Activated CD8-positive, alpha-beta memory T cell treated with anti-CD3 and anti-CD28 coated beads for 1 hour (primary cell): ENCODE measurements at places on chromosomes 1 and 21.
A peak's percentile ranks its signal among the peaks of the same experiment; 100 is the strongest.

DNA sequence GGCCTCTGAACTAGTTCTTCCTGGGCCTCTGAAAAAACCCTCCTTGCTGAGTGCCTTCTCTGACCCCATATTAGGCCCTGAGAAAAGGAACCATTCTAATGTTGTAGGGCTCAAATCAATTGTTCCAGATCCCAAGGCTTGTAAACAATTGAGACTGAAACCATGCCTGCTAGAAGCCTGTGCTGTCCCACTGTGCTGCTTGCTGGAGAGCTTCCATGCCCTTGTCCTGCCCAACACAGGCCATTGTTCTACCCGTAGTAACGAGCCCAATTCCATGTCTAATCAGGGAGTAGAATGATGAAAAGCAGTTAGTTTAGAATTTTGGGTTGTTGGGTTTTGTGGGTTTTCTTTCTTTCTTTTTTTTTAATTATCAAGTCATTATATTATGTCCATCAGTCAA lies 47.4 kb downstream of the ZNF281 start:
- DNase-seq = no peak

DNA sequence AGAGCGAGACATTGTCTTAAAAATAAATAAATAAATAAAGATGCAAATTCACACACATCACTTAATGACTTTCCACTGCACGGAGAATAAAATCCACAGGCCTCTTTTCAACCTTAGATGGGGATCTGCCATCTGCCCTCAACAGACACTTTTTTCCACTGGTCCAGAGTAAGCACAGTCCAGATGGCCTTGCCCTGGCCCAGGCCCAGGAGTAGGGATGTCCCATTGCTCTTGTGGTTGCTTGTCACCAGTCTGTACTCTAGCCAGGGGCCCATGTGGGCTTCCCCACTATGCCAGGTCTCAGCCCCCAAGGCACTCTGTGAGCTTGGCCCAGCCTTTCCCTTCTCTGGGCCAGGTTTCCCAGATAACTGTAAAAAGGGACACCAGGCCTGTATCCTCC lies 17.4 kb downstream of the PLOD1 start:
- DNase-seq = no peak

DNA sequence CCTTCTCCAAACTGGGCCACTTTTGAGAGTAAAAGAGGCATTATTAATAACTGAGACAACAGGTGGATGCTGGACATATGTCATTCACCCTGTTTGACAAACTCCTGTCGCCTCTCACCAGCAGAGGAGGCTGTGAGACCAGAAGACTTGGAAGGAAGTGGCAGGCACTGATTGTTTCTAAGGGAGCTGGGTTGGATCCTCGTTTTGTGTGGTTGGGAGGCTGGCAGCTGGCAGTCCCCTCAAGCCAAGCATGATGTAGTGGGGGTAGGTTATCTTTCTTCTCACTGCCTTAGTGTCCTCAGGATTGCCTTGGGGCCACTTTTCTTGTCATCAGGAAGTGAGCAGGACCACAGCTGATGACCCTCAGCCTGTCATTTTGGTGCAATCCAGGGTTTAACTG lies 86.5 kb upstream of the KCNJ15 start:
- DNase-seq = no peak

GRCh38 chr1:156400191-156400935 lies 31.4 kb downstream of the RHBG start:
- DNase-seq = no peak

- DNase-seq = no peak
These were observed 318.1 kb downstream of the USP25 start for GRCh38 chr21:16047904-16048303.

GRCh38 chr1:182533896-182534295 lies 55.2 kb downstream of the RNASEL start:
- no peak for DNase-seq

DNA sequence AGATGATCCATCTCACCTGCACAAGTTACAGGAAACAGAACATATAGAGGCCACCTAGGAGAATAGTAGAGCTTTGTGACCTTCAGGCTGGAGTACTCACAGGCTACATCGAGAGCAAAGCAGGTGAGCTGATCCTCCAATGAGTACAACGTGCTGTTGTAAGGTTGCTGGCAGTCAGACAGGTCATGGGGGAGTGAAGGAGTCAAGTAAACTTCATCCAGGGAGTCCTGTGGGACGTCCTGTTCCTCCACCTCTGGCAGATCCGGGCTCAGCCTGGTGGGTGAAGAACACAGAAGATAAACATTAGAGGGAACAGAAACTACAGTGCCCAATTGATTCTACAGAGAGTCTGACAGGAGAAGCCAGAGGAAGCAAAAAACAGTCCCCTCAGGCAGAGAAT lies 62.5 kb downstream of the PRKAB2 start:
- no peak for DNase-seq

- no peak for DNase-seq
These were observed 43.0 kb upstream of the RGL1 start for GRCh38 chr1:183761871-183762270.

GRCh38 chr1:152520561-152521090 lies 6.3 kb downstream of the CRCT1 start:
- DNase-seq = no peak

DNA sequence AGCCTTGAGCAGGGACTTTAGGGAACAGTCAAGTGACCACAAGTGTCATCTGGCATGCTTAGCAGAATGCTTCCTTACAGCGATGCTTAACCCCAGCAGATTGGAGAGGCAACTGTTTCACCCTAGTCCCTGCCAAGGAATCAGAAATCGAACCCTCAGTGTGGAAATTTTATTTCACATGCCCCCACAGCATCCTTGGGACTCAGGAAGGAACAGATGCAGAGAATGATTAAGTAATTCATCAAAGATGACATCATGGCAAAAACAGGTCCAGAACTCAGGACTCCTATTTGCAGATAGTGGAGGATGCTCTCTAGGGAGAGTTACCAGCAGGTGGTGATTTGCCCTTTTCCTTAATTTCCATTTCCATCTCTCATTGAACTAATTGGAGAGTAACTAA lies 333.0 kb upstream of the KAZN start:
- DNase-seq = no peak

DNA sequence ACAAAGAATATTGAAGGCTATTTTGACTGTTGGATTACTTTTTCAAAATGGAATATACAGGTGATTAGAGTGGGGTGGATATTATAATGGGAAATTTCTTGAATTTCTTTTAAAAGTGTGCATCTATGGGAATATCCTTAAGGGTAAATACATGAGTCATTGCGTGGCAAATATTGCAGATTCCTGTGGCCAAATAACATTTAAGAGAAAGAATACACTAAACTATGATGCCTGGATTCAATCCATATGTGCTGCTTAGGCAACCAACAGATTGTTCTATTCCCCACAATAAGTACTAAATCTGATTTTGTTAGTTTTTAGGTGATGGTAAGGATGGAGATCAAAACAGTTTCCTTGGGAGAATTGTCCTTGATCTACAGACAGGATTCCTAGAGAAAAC lies 119.5 kb downstream of the HMCN1 start:
- DNase-seq = no peak

DNA sequence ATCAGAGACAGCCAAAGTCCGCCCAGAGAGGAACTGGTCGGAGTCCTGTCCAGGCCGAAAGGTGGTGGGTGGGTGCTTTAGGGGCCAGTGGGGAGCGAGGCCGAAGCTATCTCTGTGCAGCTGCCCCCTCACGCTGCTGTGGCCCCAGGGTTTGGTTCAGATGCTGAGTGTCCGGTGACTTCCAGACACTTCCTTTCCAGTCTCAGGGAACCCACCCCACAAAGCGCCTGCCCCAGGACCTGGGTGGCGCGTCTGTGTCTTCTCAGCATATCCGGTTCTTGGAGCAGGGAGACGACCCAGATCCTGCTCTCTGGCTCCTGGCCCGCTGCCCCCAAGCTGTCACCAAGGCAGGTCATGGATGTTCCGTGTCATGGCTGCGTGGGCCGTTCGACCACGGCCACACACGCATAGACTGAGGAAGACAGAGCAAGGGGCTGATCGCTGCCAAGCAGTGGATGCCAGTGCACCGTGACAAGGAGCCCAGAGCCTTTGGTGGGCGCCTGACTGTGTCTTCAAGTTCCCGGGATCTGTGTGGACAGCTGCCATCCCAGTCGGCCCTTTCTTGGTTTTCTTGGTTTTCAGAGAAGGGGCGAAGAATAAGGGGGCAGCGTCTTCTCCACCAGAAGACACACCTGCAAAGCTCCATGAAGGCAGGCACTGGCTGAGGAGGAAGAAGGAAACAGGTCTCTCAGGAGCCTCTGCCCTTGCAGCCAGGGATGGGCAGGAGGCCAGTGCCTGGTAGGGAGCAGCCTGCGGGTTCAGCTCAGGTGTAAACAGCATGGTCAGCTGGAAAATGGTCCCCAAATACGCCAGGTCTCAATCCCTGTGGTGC lies 22.9 kb upstream of the COL18A1 start:
- DNase-seq = no peak

DNA sequence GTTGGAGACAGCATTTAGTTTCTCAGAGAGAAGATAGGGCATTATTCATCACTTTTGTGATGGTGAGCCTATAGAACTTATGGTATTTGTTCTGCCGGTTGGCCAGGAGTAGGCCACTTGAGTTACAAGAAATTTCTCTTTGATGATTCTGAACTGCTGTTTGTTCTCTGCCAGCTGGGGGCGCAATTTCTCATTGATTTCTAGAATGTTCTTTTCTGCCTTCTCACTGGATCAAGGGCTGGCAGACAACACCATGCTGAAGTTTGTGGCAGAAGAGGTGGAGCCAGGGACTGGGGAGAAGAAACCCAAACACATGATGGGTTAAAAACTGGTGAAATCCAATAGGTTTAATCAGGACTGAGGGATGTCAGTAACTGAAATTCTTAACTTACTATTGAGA lies 360.6 kb downstream of the FAM72C start:
- no peak for DNase-seq

GRCh38 chr1:110746644-110747259 lies 72.0 kb upstream of the KCNA3 start:
- peak; percentile 6 for DNase-seq

GRCh38 chr1:49026230-49026811 lies 249.6 kb upstream of the BEND5 start:
- DNase-seq = no peak

GRCh38 chr21:33025489-33026442 lies at the start of gene OLIG2:
OLIG2 (plus strand) TSS chr21:33025935; CDS start chr21:33026863, 928 bp downstream.
- DNase-seq = no peak

- no peak for DNase-seq
These were observed 14.7 kb downstream of the PDXK start for GRCh38 chr21:43733529-43734071.

DNA sequence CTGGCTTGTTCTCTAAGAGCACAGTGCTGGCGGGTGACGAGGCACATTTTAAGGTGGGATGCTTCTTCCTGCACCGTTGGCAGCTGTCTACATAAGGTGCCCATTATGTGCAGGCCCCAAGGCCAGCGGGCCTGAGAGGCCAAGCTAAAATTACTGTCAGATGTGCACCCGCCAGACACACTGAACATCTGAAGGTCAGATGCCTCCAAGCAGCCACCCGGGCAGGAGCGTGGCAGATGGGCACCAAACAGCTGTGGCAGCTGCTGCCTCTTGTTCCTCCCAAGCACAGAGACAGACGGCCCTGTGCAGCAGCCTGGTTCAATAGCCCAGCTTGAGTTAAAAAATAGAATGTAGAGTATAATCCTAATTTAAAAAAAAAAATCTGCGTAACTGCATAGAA lies 211.9 kb upstream of the EDN2 start:
- no peak for DNase-seq

GRCh38 chr1:157466011-157466410 lies 86.3 kb downstream of the FCRL5 start:
- DNase-seq = no peak

DNA sequence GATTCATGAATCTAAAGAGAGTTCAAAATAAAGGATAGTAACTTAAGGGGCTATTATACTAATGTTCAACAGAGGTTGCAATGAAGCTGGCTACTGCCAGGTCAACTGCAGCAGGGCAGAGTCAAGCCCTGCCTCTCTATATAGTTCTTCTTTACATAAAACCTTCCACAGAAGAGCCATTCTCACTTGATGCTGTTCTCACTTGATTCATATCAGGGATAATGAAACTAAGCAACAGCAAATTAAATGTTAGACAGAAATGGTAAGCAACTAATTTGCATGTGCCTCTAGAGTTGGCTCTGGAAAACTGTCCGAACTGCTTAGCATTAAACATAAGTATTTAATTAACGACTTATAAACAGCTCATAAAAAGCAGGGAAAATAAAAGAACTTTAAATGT lies 17.4 kb downstream of the CCSAP start:
- DNase-seq = no peak

GRCh38 chr1:63103682-63104081 lies 218.7 kb upstream of the FOXD3 start:
- DNase-seq = no peak

DNA sequence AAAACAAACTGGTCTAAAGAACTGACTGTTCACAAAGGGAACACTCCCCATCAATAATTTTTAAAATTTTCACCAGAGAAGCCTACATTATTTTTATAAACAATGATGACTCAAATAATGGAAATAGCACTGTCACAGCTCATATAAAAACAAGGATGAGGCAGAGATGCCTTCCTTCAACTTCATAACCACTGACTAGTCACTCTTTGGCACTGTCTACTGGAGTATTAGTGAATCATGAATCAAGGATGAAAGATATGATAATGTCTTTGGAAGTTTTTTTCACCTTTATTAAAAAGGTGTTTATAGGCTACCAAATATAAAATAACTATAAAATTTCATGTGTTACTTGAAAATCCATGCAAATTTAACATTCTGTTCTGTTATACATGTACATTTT lies 316.9 kb downstream of the VAV3 start:
- no peak for DNase-seq

DNA sequence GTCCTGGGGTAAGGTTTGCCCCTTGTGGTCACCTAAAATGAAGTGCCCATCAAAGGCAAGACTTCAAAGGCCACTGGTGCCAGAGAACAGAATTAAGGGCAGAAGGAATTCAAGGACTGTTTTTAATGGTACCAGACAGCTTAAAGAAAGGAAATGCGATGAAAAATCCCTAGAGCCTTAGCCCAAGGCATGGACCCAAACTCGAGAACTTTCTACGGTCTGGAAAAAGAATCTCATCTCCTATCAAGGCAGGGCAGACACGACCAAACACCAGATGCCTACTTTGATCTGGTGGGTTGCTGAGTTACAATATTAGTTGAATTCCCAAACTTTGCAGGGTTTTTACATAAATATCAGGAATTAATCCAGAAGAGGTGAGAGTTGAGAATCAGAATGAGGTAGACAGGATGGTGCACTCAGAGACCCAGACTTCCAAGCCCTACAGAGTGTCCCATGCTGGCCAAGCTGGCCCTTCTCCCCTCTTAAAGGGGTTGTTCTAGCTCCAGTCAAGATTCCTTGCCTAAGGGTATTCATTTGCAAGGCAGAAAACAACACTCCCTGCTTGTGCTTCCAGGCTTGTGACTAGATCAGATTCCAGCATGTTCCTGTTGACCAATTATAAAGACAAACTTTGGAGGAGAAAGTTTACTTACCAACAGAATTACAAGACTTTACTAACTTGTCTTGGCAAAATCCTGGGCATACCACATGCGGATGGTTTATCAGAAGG lies 48.0 kb downstream of the EDN2 start:
- no peak for DNase-seq

GRCh38 chr1:163703794-163704193 lies 382.0 kb downstream of the NUF2 start:
- DNase-seq = no peak

GRCh38 chr1:202694314-202694713 lies 15.9 kb downstream of the SYT2 start:
- no peak for DNase-seq
